Ecto neural progenitor cell (in vitro differentiated cells): ENCODE measurements at places on chromosomes 6 and 20.

DNA sequence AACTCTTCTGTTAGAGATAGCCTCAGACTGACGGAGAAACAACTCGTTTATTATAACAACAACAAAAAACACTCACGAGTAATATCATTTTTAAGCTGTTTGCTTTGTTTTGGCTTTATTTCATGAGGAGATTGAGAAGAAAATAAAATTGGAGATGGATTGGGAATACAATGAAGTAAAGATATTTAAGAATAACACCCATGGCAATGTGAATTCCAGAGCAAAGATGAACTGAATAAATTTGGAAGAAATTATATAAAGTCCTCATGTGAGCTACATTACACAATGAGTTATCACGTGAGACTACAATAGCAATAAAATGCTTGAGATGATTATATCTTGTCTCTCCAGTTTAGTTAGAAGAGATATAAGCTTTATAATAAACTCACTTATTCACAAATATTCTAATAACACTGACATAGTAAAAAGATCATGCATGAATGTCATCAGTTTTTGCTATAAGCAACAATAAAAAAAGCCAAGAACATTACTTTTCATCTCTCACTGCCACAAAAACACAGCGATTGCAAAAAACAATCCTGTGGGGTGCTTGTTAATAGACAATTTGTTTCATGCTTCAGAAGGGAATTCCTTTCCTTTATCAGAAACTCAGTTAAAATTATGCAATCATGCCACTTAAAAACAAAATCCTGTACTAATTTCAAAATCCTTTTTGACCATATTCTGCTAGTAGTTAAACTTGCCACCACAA is 696.7 kb upstream of the MARCKS start:
- no peak for DNase-seq

- no peak for DNase-seq
Measured at GRCh38 chr6:91534614-91535013, 947.7 kb upstream of the MAP3K7 start.

DNA sequence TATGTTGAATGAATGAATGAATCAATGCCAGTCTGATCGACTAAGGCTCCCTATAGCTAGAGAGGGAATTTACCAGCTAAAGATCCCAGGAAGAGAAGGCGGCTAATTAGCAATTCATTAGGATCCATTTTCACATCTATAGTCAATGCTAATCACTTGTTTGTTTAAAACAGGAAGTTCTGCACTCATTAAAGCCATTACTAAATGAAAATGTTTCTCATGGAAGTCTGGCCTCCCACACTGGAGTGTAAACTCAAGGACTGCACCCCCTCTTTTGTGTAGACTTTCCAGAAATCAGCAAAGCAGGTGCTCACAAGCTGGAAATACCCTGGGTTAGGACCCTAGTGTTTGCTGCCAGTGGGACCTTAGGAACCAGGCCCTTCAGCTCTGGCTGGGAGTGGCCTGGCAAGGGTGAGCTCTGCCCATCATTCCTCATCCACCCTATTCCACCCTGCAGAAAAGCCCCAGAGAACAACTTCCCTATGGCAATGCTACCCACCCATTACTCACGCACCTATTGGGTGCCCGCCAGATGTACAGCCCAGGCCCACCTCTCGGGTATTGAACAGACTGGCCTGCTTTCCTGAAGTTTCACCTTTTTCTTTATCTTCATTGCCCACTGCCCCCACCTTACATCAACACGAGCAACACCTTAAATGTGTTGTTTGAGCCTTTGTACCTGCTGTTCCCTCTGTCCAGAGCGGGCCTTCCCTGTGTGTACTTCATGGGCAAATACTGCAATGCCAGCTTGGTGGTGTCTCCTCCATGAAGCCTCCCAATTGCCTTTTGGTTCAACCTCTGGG is 60.8 kb downstream of the TTI1 start:
- no peak for DNase-seq

DNA sequence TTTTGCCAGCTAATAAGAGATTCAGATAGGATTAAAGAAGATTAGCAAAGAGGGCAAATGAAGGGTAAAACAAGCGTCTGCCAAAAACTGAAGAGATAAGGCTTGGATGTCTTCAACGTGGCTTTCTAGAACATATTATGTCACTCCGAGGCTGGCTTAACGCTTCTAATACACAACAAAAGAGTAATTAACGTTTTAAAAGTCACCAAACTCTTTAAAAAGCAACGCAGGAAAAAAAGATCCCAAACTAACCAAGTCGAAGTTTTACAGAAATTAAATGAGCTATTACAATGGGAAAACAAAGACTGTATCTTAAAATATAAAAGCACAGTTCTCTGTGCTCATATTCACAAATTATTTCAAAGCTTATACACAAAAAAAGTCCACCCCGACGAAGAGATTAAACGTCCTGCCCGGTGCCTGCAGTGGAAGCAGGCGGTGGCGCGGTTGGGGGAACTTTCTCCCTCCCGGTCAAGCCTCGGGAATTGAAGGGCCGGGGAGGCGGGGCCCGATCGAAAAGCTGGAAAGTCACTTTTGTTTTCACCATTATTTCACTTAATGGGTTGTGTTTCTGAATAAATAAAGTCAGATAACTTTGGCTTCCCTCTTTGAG is 1.2 kb downstream of the MAK start:
- DNase-seq, result peak; percentile 70

GRCh38 chr6:26362836-26363220 is 2.2 kb upstream of the BTN3A2 start:
- DNase-seq, result no peak

GRCh38 chr20:61763740-61764400 is 301.8 kb downstream of the TAF4 start:
- DNase-seq, result no peak
